ENCODE measurements at places on chromosomes 7 and 10.

DNA sequence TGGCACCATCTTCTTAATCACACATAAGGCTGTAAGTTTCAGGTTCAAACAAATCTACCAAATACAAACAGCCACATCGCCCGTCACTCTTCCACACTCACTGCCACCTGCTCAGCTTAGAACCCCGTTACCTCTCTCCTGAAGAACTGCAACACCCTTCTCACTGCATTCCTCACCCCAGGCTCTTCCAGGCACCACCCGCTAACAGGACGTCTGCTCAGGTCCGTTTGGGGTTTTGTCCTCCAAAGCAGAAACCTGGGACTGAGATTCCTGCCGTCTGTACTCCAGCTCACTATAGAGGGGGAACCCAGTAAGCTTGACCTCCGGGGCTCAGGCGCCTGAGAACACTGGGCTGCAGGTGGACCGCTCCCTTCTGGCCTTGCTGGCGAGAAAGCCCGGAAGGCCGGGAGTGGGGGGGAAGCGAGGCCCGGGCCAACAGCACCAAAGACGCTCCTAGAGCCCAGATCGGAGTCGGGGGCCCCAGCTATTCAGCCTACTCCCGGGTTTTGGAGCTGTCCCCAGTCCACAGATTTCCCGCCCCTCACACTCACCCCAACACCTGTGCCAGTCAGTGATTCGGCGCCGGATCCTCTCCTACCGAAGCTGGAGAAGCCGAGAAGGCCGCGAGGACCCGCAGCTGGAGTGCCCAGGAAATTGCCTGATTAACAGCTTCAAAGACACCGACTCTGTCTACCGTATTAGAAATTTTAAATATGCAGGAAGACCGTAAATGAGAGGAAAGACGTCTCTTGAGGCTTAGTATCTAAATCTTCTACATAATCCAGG, at the start of gene AP3M1:
Gene AP3M1, minus strand, starts transcription at position 625 of the 786 bp plus-strand sequence. CDS start 12,449 bp downstream, outside the sequence.
- peak; percentile 85 for DNase-seq

- no peak for DNase-seq
Measured at GRCh38 chr10:2202401-2202800, 465.1 kb upstream of the ADARB2 start.

DNA sequence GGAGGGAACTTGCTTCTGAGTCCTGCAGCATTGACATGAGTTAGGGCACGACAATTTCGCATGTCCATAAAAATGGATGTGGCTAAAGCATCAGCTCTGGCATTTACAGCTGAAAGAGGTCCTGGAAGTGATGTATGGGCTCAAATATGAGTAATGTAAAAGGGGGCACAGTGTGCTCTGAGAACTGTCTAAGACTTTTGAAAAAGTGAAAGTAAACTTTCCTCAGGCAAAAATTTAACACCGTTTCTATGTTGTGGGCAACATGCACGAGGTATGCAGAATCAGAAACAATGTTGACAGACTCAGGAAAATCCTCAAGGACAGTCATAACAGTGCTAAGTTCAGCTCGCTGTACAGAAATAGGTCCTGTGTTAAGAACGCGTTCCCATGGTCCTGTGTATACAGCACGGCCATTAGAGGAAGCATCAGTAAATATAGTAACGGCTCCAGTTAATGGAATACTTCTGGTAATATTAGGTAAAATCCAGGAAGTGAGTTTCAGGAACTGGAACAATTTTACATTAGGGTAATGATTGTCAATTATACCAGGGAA, 37.9 kb upstream of the AKR1C2 start:
- no peak for DNase-seq

- DNase-seq: no peak
Measured at GRCh38 chr10:23754941-23755340, 316.1 kb downstream of the OTUD1 start.

Measured in AG20443 (cell line).